ENCODE measurements at places on chromosomes 3 and 15.
A peak's percentile ranks its signal among the peaks of the same experiment; 100 is the strongest.

GRCh38 chr15:84671211-84671610 lies 13.2 kb upstream of the NMB start:
- no peak for DNase-seq

DNA sequence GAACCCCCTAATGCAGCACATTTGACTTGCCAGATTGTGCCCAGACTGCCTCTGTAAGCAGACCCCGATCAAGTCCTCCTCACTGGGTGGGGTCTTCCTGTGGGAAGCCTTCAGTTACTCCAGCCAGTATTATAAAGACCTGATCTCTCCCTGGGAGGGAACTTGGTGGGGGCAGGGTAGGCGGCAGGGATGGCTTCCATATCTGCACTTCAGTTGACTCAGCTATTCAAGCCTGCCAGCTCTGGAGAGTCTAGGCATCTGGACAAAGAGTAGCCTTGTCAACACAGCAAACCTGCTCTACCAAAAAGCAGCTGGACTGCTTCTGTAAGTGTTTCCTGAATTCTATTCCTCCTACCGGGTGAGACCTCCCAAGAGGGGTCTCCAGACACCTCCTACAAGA lies 21.0 kb upstream of the SLC25A38 start:
- no peak for DNase-seq

DNA sequence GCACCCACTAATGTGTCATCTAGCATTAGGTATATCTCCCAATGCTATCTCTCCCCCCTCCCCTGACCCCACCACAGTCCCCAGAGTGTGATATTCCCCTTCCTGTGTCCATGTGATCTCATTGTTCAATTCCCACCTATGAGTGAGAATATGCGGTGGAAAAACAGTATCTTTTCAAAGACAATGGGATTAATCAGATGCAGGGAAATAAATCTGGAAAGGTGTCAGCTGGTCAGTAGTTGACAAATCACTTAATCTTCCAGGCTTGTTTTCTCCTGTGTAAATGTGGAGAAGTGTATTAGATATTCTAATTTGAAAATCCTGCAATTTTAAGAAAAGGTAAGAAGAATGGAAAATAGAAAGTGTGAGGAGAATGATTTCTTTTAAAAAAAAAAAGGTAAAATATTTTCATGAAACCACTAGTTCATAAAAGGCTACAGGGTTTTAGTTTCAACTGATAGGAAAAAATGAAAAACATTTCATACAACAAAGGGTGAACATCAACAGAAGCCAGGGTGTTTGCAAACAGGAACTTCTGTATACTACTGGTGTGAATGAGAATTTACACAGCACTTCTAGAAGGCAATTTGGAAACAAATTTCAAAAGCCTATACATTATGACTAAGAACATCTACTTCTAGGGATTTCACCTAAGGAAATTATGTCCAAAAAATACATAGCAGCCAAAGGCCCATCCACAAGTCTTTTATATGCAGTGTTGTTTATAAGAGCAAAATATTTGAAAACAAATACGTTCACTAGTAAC lies 113.5 kb downstream of the CBLB start:
- no peak for DNase-seq

GRCh38 chr3:147613725-147614124 lies 204.6 kb downstream of the ZIC1 start:
- no peak for DNase-seq

GRCh38 chr3:88219138-88219792 lies 69.5 kb downstream of the C3orf38 start:
- peak; percentile 59 for DNase-seq

DNA sequence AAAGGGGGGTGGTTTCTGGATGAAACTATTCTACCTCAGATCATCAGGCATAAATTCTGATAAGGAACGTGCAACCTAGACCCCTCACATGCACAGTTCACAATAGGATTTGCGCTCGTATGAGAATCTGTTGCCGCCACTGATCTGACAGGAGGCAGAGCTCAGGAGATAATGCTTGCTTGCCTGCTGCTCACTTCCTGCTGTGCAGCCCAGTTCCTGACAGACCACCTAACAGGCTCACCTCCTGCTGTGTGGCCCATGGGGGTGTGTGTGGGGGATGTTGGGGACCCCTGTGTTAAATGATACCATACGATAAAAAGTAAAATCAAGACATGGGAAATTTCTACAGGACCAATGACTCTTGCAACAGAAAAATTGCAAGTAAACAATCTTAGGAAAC lies 24.0 kb downstream of the CP start:
- DNase-seq: no peak

GRCh38 chr3:58079773-58080172 lies 71.6 kb downstream of the FLNB start:
- no peak for DNase-seq

- no peak for DNase-seq
Measured at GRCh38 chr3:130773366-130773765, 26.7 kb upstream of the PIK3R4 start.
